ENCODE measurements at places on chromosomes 12 and 14.

DNA sequence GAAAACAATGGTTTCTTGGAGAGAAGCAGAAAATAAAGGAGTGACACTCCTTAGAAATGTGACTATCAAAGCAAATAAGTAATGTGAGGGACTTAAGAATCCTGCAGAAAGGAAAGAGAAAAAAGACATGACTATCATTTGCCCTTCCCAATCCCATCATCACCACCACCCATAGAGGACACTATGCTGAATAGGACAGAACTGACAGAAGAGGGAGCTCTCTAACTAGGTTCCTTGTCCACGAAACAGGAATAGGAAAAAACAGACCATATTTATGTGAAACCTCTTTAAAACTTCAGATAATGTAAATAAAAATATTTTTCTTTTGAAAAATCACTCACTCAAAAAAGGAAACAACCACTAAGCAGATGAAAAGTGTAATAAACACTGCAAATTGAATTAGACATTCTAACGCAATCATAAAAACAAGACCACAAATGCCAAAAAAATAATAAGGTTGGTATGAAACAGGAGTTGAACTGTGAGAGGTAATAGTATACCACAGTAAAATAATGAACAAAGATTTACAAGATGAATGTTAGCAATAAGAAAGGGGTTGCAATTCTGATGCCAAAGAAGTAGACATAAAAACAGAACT, 24.1 kb downstream of the KLRD1 start:
- no peak for DNase-seq

DNA sequence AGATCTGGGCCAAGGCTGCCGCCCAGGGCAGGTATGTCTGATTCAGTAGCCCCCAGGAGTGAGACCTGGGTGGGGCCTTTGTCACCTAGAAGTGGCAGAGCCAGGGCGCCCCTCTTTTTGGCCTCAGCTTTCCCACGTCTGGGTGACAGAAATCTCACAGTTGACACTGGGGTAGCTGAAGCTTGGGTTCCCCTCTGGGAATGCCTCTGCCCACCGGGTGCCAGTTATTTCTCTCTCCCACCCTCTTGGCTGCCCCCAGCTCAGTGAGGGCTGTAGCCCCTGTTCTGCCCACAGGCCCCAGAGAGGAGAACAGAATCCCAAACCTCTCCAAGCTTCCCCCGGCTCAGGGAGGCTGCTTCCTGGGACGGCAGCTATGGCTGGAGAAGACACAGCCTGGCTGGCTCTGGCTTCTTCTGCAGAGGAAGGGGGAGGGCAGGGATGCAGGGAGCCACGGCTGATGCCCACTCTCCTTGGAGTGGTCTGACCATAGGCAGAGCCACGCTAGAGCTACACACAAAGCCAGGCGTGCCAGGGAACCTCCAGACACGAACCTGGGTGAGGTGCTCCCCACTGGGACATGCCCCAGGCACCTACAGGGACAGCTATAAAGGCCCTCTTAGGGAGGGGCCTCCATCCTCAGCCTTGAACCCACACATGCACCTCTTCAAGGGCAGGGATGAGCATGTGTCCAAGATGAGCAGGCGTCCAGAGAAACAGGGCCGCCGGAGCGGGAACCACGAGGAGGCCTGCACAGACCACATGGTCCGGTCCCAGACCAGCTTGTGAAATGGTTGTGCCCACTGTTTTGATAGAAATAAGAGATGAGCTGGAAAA, 51.7 kb downstream of the BEGAIN start:
- DNase-seq, result peak; percentile 0

DNA sequence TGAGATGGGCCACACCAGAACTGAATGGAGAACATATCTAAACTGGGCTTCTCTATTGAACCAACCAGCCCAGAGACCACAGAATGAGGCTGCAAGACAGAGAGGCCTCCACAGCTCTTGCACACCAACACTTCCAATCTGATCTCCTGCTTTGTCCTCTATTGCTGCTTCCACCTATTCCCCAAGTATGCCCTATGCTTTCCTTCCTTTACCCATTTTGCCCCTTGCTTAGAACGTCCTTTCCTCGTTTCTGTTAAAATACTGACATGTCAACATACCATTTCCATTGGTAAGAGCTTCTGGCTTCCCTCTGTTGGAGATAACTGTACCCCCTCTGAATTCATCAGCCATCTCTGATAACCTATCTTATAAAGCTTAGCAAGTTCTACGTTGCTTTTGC, 2.8 kb downstream of the SLC2A13 start:
- no peak for DNase-seq

DNA sequence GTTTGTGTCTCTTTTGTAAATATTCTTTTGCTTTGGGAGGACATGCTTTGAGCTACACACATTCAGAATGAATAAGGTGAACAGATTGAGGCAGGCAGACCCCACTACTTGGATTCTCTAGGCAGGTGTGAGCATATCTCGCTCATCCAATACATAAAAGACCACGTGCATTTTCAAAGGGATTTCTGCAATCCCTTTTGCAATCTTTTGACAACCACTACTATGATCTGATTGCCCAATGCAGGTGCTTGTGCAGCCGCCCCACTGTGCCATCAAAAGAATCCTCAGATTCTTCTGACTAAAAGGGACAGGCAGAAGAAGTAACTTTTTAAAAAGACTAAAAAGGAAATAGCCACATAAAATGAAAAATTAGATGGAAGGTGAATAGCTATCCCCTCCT, 341.4 kb downstream of the BMP4 start:
- DNase-seq, result no peak

Data from GM06990 (cell line).